ENCODE measurements at places on chromosomes 4 and X.

GRCh38 chr4:6549890-6550620, 24.9 kb upstream of the MAN2B2 start:
- no peak for DNase-seq

DNA sequence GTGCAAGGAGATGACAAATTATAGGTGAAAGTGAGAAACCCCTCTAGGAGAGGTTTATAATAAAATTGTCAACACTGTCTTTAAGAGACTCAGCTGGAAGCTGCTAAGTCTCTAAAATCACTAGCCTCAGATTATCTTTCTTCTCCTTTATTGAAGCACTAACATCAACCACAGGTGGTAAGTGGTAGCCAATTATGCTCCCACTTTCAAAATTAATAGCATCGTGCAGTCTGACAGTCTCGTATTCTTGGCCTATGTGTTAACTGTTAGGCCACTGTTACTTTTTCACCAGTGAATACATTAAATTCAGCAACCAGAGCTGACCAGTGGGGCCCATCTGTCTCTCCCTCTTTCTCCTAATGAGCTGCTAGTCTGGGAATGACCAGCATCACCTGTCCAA, 674.1 kb downstream of the RAPGEF2 start:
- no peak for DNase-seq

DNA sequence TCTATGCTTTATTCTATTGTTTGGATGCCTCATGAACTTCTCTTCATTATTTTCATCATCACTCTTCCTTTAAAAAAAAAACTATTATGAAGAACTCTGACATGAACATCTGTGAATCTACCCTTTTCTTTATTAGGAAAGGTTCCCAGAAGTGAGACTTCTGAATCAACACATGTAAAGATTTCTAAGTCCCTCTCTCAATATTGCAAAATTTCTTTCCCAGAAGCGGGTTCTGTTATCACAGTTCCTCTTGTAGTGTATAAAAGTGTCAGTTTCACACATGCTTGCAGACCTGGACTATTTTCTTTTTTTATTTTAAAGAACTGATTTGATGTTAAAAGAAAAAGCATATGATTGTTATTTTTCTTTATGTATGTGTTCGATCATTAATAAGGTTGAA, 330.8 kb upstream of the KLF3 start:
- DNase-seq: no peak

GRCh38 chrX:48071064-48071985, at the start of gene ZNF630:
TSS of gene ZNF630 (minus strand) at chrX:48071640. CDS start at chrX:48066886, 4,754 bp downstream.
- DNase-seq: peak; percentile 59

DNA sequence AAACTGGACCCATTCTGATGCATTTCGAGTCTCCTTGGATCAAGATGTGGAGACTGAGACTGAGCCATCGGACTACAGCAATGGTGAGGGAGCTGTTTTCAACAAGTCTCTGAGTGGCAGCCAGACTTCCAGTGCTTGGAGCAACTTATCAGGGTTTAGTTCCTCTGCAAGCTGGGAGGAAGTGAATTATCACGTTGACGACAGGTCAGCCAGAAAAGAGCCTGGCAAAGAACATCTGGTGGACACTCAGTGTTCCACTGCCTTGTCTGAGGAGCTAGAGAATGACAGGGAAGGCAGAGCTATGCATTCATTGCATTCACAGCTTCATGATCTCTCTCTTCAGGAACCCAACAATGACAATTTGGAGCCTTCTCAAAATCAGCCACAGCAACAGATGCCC, 84.8 kb downstream of the NEUROG2 start:
- no peak for DNase-seq

DNA sequence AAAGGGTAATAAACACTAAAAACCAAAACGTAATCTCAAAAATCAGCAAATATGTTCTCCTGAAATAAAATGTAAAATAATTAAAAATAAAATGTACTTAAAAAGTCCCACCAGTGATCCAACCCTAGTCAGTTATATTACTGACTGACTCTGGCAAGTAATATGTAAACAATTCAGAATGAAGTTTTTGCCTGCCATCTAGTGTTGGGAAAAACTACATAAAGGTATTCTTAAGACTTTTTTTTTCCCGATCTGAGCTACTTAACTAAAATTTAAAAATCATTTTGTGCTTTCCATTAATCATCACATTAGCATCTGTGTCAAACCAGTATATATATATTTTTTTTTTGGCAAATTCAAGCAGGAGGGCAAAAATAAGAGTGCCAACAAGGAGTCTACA, 24.0 kb downstream of the RCHY1 start:
- DNase-seq: no peak

DNA sequence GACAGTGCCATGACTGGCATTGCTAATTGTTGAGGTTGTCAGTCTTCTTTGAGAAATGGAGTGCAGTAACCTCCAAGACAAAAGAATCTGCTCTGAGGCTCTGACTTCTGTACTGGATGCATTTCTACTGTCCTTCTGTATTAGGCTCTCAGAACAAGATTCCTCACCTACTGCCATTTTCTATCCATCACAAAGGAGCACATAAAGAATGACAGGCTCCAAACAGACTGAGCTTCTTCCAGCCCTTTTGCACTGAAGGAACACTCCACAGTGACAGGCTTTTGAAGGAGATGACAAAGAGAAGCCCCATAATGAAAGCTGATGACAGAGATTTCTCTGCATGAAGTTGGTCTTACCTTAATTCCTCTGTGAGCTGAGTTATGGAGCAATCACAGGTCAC, 162.2 kb downstream of the PCDH19 start:
- no peak for DNase-seq

DNA sequence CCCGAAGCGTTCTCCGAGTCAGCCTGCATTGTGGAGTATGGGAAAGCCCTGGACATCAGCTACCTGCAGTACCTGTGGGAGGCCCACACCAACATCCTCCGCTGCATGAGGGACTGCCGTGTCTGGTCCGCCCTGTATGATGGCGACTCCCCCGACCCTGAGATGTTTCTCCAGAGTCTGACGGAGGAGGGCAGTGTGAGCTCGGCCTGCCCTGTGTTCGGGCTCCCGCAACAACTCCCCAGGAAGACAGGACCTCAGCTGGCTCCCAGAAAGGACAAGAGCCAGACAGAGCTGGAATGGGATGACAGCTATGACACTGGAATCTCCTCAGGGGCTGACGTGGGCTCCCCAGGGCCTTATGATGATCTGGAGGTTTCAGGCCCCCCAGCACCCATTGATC, 111.3 kb downstream of the GATB start:
- no peak for DNase-seq

- no peak for DNase-seq
These were observed 36.9 kb upstream of the FAT1 start for GRCh38 chr4:186760576-186760975.

GRCh38 chr4:95510877-95511276, 37.9 kb downstream of the UNC5C start:
- no peak for DNase-seq

GRCh38 chr4:102945066-102945465, 74.4 kb downstream of the SLC9B1 start:
- DNase-seq: no peak

DNA sequence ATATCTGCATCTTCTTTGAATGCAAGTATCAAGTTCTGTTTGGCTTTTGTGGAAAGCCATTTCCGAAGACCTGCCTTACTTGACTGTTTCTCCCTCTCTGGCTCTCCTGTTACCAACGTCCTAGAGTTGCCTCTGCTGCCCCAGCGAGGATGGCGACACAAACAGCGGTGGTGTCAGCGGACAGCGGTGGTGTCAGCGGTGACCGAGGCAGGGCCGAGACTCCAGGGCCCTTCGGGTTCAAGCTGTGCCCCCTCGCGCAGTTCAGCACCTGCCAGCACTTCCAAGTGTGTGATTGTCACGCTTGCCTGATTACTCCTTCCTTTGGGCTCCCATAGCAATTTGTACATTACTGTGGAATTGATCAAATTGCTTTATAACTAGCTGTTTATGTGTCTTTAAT, 336.9 kb upstream of the FAT1 start:
- no peak for DNase-seq

DNA sequence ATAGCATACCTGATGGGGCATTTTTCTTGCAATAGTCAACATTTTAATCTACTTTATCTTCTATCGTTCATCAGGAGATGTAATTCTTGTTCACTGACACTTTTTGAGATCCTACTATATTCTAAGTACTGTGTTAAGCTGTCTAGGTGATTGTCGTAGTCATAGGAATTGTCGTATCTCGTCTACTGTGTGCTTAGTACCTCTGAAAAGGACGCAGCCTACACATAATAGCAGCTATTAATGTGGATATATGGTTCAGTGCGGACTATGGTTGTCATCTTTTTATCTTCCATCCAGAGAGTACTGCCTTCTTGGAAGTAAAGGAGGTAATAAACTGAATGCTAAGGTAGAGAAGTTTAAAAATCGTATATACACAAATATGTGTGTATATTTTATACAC, 21.9 kb upstream of the CFAP299 start:
- no peak for DNase-seq

DNA sequence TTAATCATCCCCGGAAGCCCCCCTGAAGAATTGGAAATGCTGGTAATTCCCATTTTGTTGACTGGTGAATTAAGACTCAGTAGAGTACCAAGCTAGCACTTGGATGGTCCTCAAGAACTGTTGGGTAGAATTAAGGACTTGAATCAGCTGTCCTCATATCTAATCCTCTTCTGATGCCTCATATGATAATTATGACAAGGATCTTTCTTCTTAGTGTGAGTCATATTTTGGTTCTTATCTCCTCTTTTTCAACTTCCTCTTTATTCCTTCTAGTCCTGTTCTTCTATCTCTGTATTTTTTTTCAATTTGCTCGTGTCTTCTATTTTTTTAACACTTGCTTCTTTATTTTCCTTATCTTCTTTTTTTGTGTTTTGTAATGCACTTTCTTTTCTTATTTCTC, 206.3 kb upstream of the ANXA3 start:
- DNase-seq: no peak

DNA sequence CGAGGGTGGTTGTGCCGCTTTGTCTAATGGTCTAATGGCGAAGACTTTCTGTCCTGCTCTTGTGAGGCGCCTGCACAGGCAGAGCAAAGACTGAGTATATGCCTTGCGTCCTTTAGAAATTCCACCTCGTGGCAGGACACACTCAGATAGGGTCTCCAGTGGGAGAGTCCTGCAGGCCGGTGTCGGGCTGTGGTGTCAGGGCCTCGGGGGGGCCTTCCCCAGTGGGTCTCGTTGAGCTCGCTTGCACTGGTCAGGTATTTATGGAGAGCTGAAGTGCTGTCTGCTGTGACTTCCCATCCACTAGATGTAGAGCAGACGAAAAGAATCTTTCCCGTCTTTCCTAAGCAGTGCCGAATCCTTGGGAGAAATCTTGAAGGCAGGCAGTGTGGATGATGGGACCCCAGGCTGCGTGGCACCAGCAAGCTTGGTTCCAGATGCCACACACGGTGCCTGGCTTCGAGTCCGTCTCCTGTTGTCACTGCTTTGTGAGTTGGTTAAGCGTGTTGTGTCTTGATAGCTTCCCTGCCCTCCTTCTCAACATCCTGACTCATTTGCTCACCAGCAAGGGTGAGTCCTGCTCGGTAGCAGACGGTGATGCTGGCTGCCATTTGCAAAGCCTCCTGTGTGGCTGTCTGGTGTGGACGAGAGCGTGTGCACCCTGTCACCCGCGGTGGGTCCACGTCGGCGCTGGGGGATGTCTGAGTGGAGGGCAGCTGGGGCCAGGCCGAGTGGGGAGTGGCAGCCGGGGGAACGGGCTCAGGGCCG, 20.5 kb downstream of the MAEA start:
- no peak for DNase-seq

GRCh38 chr4:137610960-137611359, 78.7 kb upstream of the PCDH18 start:
- DNase-seq: no peak

DNA sequence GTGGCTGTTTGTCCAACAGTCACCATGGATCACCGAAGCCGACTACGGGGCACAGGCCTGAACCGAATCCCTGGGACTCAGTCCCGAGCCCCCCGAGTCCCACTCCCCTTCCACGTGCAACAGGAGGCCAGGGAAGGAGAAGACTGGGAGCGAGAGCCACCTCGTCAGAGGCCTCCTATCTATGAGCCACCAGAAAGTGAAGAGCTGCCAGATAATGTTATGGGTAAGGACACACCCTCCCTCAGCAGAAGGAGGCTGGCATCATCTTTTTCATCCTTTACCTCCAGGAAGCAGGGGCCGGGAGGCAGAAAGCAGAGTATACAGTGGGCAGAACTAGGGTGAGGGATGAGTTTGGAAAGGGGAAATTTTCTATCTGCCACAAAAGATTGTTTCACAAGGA, 2.8 kb upstream of the PRDX4 start:
- no peak for DNase-seq

- no peak for DNase-seq
These were observed 1022.0 kb downstream of the ADGRL3 start for GRCh38 chr4:62222121-62222520.

GRCh38 chrX:104668550-104668949, 102.6 kb downstream of the IL1RAPL2 start:
- no peak for DNase-seq

DNA sequence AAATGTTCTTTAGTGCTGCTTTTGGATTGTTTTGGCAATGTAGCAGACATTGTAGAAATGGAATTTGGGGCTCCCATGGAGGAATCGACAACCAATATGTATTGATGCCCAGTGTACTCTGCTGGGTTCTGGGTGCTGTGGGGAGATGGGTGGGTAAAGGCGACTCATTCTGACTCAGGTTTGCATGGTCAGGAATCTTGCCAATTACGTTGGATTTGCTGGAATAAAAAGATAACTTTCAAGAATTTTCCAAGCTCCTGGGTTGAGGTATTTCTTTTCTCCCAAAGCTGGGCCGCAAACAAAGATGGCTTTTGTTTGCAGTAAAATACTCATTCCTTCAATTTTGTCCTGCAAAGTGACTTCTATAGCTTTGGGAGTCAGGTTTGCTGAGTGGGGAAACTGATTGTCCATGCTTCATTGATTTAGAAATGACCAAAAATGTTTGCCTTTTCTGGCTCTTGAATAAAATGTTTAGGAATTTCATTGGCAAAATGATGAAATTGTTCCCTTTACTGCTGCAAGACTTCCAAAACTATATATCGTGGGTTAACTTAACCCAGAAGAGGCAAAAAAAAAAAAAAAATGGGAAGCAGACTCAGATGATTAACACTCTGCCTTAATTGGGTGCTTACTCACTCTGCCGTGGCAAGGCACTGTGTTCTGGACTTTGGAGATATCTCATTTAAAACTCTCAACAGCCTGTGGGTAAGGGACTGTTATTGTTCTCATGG, 57.0 kb downstream of the RTL9 start:
- DNase-seq: no peak

GRCh38 chr4:169644802-169645201, 24.4 kb downstream of the CLCN3 start:
- DNase-seq: no peak

GRCh38 chr4:34372815-34373214, 1871.5 kb downstream of the ARAP2 start:
- no peak for DNase-seq

DNA sequence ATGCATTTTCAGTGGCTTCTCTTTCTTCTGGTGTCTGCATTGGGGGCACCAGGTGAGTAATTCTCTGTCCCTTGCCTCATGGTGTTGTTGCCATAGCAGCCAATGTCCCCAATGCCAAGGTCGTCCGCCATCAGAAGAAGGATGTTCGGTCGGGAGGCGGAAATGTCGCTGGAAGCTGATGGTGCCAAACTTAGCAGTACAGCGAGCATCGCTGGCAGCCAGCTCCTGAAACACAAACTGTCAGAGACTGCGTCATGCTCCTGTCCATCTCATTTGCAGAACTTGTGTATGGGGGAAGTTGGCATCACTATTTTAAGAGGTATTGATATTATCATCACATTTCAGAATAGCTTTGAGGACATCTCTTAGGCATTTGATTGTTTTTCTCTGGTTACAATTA, 29.1 kb upstream of the ARSD start:
- no peak for DNase-seq

GRCh38 chr4:37865450-37865849, 25.4 kb upstream of the TBC1D1 start:
- no peak for DNase-seq
